HCT116 (cell line): ENCODE measurements at places on chromosomes 11 and 22.

DNA sequence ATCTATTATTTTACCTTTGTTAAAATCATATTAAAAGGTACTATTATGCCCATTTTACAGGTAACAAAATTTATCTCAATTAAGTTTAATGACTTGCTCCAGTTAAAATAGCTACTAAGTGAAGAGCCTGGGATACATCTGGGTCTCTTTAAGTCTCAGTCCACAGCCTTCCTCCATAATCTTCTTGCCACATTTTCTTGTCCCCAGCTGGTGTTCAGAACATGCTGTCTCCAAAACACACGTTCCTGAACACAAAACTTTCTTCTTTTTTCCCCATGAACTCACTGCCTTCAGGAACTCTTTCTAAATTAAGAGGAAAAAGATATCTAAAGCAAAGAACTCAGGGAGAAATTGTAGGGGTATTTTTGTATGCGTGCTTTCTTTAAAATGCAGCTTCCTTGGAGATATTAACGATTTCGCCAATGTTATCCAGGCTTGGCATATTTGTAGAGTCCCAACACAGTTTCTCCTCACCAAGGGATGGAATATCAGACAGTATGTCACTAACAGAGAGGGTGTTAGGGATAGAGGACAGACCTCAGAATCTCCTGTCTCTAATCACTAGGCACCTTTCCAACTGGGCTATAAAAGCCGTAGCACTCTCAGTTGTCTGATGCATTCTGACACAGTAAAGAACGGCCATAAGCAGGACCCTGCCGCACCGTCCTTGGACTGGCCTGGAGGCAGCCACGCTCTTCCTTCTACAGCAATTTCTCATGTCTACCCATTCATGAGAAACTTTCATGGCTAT lies 232.8 kb upstream of the BLID start:
- DNase-seq, result no peak

- DNase-seq, result no peak
Observed at GRCh38 chr11:61437496-61437895, 7.6 kb downstream of the SDHAF2 start.

DNA sequence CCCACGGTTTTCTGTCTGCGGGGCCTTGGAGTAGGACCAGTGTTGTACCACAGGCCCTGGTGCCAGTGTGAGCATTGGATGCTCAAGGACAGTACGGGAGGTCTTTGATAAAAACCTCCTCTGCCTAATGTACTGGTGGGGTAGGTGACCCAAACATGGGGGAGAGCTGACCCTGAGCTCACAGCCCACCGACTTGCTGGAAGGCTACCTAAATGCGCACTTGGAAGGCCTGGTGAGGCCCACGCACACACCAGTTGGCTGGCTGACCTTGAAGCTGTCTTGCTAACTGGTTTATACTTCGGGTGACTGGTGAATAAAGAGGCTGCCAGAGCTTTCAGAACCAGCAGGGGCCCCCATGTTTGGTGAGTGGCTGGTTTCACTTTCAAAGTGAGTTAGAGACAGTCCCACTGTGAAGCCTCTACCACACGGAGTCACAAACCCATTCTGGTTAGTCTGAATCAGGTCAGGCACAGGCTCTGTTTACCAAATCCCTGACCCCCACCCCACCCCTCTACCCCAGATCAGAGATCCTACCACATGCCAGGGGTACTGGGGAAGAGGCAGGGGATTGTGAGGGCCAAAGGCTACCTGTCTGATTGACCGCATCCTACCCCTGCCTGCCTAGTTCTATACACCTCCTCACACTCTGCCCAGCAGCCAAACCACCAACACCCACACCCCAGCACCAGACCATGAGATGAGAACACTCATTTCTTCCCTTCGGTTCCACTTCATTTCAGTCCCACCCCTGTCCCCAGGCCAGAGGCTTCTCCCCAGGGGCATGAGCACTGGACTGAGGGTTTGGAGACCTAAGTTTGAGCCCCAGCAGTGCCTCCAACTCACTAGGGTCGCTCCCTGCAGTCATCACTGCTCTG lies 12.7 kb upstream of the IL2RB start:
- no peak for DNase-seq

- no peak for DNase-seq
Observed at GRCh38 chr11:121661880-121662486, 209.2 kb upstream of the SORL1-AS1 start.

DNA sequence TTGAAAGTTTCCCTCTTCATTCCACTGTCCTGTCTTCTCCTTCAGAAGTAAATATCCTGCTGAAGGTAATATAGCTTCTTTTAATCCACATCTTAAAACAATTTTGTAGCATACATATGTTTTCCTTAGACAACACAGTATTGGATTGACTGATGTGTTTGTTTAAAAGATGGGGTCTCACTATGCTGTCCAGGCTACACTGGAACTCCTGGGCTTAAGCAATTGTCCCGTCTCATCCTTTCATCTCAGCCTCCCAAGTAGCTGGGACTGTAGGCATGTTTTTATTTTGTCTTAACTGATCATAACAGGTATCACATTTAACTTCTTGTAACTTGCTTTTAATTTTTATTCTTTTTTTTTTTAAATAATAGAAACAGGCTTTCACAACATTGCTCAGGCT lies 55.9 kb downstream of the MRTFA start:
- DNase-seq, result no peak

DNA sequence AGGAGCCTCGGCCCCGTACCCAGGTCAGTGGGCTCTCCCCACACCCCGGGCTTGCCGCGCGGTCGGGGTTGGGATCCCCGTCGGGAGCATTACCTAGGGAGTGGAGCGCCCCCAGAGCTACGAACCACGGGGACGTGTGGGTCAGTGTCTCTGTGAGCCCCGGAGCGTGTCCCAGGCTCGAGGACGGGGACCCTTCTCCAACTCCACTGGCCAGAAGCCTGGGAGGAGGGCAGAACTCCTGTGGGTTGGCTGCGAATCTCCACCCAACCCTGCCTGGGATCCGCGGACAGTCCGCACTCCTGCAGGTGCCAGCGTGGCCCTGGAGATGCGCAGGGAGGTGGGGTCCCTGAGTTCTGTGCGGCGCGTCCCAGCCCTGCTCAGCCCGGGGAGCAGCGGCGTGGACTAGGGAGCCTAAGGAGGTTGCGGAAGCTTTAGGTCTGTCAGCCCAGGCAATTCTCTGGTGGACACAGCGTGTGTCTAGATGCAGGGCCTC lies 346 bp downstream of the PPFIBP2 start:
- DNase-seq, result no peak
